Ovary (tissue), 10 donors: ENCODE measurements at places on chromosomes 1 and 21.

GRCh38 chr1:168362991-168363390 lies 82.3 kb downstream of the TBX19 start:
- DNase-seq = no peak

DNA sequence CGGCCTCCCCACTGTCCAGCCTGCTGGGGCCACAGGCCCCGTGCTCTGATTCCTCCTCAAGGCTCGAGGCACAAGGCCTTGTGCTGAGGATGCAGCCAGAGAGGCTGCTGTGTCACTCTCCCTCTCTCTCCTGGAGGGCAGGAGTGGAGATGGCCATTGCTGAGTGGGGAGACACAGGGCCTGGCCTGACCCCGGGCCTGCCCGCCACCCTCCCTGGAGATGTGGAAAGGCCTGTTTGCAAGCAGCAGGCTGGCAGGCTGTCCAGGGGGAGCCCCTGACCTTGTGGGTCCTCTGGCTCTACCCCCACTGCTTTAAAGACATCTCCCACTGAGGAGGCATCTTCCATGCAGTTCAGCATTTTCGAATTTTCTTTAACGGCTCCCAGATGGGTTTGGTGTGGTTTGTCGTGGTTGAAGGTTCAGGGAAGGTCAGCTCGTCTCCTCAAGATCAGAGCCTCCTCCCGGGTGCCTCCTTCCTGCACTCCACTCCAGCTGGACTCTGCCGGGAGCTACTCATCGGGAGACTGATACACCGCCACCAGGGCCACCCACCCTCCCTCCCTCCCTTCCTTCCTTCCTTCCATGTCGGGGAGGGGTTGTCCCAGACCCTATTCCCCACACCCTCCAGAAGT lies 69.1 kb downstream of the SPSB1 start:
- no peak for DNase-seq

GRCh38 chr1:93817819-93818569 lies 61.0 kb downstream of the DNTTIP2 start:
- no peak for DNase-seq

DNA sequence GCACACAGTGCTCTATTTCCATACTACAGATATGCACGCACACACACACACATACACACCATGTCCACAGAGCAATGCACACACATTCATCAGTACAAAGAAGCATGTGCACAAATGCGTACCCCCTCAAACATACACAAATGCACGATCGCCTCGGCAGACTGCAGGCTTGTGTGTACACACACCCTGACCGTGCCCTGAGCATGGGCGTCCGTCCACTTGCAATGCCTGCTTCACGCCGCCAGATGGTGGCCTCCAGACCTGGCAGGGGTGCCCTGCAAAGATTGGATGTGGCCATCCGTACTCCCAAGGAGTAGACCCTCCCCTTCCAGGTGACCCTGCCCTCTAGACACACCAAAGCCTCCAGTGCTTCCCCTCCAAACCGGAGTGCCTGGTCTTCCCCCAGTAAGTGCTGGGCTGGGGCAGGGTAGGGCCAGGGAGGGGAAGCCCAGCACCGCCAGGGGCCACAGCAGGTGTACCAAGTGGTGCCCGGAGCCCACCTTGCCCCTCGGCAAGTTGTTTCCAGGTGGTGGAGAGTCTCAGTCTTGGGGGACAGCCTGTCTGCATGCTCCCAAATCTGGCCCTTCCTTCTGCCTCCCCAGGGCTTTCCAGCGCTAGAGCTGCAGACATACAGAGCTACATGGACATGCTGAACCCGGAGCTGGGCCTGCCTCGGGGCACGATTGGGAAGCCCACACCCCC lies 20.6 kb downstream of the ESPN start:
- no peak for DNase-seq

GRCh38 chr1:247291833-247292561 lies 36.1 kb downstream of the VN1R5 start:
- DNase-seq = no peak

- DNase-seq = no peak
Measured at GRCh38 chr1:76250271-76250670, 175.7 kb downstream of the ST6GALNAC3 start.

- DNase-seq = no peak
Measured at GRCh38 chr1:90993245-90993644, 28.6 kb downstream of the ZNF644 start.

DNA sequence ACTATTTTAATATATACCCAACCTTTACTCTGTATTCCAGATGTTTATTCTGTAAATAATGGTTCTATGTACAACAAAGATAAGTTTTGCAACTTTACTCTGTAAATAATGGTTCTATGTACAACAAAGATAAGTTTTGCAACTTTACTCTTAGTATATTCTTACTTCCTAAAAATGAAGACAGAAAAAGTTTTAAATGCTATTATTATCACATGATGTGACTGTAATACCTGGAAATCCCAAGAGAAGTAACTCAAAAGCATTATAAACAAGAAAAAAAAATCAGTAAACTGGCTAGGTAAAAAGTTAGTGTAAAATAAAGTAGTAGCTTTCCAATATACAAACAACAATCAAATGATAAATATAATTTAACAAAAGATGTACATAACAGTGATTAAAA lies 18.5 kb upstream of the EXO1 start:
- no peak for DNase-seq

- DNase-seq = no peak
Measured at GRCh38 chr1:30695439-30695841, 27.9 kb downstream of the MATN1 start.

DNA sequence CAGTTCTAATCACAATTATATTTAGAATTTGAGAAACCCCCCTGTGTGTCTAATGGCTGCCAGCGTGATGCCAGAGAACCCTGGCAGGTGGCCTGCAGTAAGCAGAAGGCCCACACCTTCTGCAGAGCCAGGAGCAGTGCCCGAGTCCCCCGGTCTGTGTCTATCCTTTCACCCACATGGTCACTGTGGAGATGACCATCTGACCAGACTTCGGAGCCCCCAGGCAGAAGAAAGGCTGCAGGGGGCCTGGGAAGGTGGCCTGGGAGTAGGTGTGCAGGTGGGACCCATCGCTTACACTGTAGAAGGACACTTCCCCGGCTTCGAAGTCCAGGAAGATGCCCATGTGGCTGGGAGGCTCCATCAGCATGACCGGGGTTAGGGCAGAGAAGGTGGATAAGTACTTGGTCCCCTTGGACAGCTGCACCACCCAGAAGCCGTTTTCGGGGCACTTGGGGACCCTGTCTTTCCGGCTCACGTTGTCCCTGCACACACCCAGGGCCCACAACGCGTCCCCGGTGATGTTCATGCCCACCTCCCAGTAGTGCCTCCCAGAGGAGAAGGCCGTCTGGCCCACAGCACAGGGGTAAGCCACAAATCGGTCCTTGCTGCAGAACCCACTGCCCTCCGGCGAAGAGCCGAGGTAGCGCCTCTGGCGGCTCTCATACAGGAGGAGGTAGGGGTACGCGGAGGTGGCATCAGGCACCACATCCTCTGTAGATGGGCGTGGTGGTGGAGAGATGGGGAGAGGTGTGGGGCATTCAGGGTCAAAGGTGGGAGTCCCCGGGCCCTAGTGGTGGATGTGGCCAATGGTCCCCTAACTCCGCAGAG lies 1.6 kb upstream of the TRIM11 start:
- DNase-seq = no peak

GRCh38 chr1:170284512-170284911 lies 138.8 kb downstream of the NTMT2 start:
- no peak for DNase-seq

GRCh38 chr1:111559736-111560279 lies 56.4 kb upstream of the ADORA3 start:
- no peak for DNase-seq

GRCh38 chr1:62905872-62906271 lies 121.9 kb downstream of the ATG4C start:
- no peak for DNase-seq
